Frontal cortex (tissue), 4 donors: ENCODE measurements at places on chromosomes 5 and 9.
A peak's percentile ranks its signal among the peaks of the same experiment; 100 is the strongest.

- no peak for DNase-seq
Observed at GRCh38 chr5:180461303-180461702, 32.9 kb upstream of the CNOT6 start.

- DNase-seq: no peak
Observed at GRCh38 chr5:71695071-71695470, 24.0 kb upstream of the CARTPT start.

- DNase-seq: no peak
Observed at GRCh38 chr5:174165406-174165805, 119.9 kb downstream of the NSG2 start.

DNA sequence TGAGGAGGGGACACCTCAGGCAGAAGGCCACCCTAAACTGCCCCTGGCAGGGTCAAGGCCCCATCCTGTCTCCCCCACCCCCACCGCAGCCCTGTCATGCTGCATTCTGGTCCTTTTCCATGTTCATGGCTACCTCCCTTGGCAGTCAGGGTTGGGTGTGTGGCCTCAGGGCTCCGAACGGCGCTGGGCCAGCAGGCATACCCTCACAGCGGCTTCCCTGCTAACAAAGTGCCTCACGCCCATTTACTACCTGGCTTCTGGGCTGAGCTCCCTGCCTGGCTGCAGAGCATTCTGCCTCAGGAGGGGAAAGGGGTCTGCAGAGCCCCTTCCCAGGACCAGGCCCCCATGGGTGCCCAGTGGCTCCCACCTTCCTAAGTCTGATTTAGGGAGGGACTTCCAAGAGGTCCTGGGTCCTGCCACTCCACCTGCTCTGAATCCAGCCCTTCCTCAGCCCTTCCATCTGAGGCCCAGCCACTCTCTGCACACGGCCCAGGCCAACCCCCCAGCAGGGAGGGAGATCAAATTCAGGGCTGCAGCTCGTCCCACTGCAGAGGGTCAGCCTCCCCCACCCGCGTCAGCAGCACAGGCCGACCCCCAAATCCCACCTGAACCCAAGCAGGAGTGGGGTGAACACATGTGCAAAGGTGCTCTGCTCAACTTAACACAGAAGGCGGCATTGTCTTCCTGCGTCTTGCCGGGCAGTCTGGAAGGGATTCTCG lies 115.9 kb upstream of the PHYKPL start:
- DNase-seq: no peak

- no peak for DNase-seq
Observed at GRCh38 chr9:14752271-14752670, 29.7 kb upstream of the CER1 start.

DNA sequence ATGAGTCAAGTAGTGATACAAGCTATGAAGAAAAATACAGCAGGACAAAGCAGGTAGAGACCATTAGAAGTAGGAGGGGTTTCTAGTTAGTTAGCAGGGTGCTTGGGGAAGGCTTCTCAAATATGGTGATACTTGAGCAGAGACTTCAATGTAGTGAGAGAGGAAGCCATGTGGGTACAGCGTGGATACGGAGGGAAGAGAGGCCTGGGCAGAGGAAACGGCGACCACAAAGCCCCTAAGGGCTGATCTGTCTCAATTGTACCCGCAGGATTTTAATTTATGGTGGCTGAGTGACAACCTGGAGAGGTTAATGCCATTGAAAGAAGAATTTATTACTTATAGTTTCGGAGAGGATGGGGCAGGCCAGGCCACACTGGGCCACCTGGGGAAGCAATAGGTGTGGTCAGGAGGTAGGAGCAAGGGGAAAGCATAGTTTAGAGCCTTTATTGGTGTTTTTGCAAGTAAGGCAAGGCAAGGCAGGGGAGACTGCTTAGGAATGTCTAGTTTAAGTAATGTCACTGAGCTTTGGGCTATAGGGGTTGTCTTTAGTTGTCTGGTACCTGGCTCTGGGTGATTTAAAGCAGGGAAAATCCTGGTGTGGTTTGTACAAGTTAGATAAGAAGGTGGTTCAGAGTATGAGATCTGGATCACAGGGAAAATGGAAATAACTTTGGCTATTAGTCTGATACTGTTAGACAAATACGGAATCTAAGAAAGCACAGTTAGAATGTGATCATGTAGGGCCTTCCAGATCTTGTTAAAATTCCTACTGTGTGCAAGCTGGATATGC lies 42.6 kb downstream of the GCNT4 start:
- DNase-seq: no peak

DNA sequence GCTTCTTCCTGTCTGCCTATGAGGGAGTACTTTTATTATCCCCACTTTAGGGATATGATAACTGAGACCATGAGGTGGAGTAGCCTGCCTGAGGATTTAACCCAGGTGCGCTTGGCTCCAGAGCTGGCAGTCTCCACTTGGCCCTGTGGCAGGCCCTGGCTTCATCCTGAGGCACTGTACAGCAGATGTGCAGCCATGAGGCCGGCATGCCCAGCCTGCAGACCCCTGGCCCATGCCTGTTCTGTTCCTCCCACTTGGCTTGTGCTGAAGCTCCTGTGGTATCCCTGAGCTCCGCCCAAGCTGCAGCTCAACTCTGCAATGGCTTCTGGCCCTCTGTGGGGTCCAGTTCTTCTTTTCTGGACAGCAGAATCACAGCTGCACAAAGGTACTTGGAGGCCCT lies 31.8 kb upstream of the RAPGEF1 start:
- no peak for DNase-seq

DNA sequence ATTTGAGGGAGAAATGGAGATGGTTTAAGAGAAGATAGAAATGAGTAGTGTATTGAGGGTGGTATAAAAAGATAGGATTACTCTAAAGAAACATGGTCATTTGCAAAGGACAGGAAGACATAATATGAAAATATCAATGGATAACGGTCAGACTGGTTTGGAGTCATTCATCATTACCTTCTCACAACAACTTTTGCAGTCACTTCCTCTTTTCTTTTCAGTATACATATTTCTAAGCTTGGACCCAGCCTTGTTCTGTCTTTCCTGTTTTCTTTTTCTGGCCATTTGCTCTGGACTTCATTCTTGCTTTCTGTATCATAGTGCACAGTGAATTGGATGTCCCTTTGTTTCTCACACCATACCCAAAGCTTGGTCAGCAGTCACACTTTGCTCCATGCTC lies 966.5 kb upstream of the TYRP1 start:
- DNase-seq: no peak

- no peak for DNase-seq
Observed at GRCh38 chr9:6410633-6411032, 2.4 kb upstream of the UHRF2 start.

DNA sequence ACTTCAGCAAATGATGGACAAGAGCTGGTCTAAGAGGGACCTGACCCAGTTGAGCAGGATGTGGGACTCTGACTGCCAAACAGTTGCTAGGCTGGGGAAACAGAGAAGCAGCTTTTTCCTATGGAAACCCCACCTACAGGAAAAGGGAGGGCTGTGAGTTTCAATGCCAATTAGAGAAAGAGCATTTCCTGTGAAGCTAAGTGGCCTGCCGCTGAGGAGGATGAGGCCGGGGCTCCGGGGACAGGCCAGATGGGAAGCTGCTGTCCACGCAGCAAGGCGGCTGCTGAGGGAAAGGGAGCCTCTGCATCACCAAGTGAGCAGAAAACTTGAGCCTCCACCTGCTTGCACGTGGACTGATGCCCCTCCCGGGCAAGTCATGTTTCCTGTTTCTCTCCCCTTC lies at the start of gene PCDH12:
Gene PCDH12 (minus strand): TSS at position 90 of the 400 bp plus-strand sequence. CDS start 351 bp downstream, outside the sequence.
- DNase-seq: no peak

DNA sequence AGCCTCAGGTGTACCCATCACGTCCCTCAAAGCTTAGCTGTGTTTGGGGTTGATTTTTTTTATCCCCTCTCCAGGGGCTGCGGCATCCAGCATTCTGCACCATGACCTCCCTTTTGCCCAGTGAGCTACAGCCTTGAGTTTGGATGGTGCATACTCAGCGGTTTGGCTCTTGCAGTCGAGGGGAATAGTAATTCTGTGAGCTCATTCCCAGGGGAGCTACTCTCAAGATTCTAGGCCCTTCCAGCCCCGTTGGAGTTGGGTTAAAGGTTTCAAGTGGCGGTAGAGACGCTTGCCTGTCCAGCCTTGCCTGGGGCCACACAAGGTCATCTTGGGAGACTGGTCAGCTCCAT lies 102.2 kb upstream of the SPRY4 start:
- DNase-seq: no peak

- no peak for DNase-seq
Observed at GRCh38 chr5:79793304-79793703, 103.7 kb downstream of the CMYA5 start.

- peak; percentile 83 for DNase-seq
Observed at GRCh38 chr9:129610473-129611306, 10.2 kb downstream of the C9orf50 start.

DNA sequence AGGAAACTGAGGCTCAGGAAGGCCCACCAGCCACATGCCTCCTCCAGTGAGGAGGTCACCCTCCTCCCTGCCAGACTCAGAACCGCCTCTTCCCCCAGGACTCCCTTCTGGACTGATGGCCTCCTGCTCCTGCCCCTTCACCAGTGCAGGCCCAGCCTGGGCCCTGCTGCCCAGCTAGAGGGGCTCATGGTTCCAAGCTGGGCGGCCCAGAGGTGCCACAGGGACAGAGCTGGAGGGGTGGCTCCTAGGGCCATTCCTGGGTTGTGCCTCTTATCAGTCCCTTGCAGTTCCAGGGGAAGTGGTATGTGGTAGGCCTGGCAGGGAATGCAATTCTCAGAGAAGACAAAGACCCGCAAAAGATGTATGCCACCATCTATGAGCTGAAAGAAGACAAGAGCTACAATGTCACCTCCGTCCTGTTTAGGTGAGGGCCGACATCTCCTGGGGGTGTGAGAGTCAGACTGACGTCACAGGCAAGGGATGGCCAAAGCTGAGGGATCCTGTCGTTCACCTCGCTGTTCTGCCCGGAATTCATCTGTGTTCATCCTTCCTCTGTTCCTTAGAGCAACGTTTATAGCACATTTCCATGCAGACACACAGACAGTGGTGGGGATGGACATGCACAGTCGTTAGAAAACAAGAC lies 819 bp downstream of the LCN2 start:
- no peak for DNase-seq

- no peak for DNase-seq
Observed at GRCh38 chr5:115260248-115260647, 2.4 kb downstream of the PGGT1B start.
